ENCODE measurements at places on chromosomes 16 and 17.

DNA sequence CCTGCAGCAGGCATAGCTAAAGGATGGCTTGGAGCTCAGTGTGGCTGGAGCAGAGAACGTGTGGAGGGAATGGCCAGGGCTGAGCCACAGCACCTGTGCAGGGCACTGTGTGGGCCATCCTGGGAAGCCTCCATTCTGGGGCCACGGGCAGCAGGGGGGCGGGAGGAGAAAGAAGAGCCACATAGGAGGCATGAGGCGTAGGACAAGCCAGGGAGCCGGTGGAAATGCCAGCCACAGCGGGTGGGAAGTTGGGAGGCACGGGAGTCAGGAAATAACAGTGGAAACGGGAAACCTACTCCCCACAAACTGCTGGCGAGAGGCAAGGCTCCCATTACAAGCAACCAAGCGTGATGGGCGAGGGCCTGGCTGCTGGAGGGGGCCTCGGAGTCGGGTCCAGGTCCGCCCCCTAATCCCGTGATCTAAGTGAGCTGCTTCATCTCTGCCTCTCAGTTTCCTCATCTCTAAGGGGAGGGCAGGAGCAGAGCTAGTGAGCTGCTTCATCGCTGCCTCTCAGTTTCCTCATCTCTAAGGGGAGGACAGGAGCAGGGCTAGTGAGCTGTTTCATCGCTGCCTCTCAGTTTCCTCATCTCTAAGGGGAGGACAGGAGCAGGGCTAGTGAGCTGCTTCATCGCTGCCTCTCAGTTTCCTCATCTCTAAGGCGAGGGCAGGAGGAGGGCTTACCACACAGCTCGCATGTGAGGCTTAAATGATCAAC is 104.9 kb downstream of the ADCY9 start:
- no peak for DNase-seq

GRCh38 chr16:17414421-17414820 is 56.3 kb downstream of the XYLT1 start:
- no peak for DNase-seq

GRCh38 chr17:79831265-79832217 is 7.7 kb downstream of the CBX4 start:
- no peak for DNase-seq

- no peak for DNase-seq
Measured at GRCh38 chr17:7393613-7394451, 493 bp downstream of the PLSCR3 start.

- no peak for DNase-seq
Measured at GRCh38 chr16:1530349-1530882, 3.0 kb upstream of the TMEM204 start.

GRCh38 chr17:68341482-68341881 is 50.2 kb downstream of the ARSG start:
- DNase-seq = no peak

Data from left forelimb (tissue), 1 donor.